Lower leg skin (tissue), 4 donors: ENCODE measurements at places on chromosomes 11 and 22.

- no peak for DNase-seq
Measured at GRCh38 chr11:2794046-2794967, 91.3 kb downstream of the CDKN1C start.

- no peak for DNase-seq
Measured at GRCh38 chr11:65400307-65401072, 14.1 kb downstream of the FRMD8 start.

DNA sequence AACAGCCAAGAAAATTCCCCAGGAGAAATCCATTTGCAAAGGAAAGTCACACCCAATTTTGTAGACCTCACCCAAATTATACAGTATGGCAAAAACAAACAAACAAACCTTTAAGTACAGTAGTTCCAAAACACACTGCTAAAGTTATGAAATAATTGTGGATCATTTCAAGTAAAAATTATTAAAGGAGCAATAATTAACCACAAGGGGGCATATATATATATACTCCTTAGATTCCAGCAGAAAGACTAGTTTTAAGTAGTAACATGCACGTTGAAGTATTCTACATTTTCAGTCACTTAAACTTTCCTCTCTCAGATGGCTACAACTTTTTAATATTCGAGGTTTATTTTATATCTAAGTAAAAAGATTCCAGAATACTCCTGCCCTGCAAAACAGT, 26.8 kb downstream of the RNF141 start:
- DNase-seq, result no peak

DNA sequence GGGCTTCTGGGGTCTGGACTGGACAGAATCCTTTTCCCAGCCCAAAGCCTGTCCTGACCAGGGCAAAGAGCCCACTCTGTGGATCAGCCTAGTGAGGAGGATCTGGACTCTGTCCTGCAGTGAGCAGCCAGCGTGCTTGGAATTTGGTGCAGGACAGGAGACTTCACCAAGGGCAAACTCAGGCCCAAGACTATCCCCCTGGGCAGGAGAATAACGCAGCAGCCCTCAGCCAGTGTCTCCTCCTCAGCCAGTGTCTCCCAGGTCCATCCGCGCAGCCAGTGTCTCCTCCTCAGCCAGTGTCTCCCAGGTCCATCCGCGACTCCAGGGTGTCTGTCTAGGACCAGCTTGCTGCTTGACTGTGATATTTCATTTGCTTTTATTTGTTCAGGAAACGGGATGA, 1334.0 kb downstream of the TBC1D22A start:
- peak; percentile 70 for DNase-seq

GRCh38 chr22:50311606-50312351, 4.3 kb upstream of the PLXNB2 start:
- DNase-seq, result no peak

GRCh38 chr11:45245218-45246045, 40.7 kb downstream of the SYT13 start:
- DNase-seq, result no peak

DNA sequence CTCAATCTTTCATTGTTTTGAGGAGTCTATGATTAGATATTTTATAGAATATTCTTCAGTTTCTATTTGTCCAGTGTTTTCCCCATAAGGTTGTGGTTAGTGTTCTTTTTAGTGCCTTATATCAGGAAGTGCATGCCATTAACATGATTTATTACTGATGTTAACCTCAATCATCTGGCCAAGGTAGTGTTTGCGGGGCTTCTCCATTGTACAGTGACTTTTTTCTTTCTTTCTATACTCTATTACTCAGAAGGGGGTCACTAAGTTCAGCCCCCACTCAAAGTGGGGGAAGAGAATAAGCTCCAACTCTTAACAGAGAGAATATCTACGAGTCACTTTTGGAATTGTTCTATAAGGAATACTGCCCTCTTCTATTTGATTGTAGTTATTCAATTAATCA, 415.8 kb downstream of the DYNC2H1 start:
- no peak for DNase-seq

- no peak for DNase-seq
Measured at GRCh38 chr11:77039491-77040400, 5.5 kb downstream of the B3GNT6 start.

GRCh38 chr11:16166571-16166970, 189.8 kb downstream of the SOX6 start:
- DNase-seq, result no peak

GRCh38 chr22:32754413-32755041, 47.0 kb upstream of the TIMP3 start:
- DNase-seq, result peak; percentile 38

GRCh38 chr11:47186076-47186699, at the start of gene PACSIN3:
Gene PACSIN3 (minus strand): TSS chr11:47186434. CDS start chr11:47182727, 3,707 bp downstream.
- DNase-seq, result no peak

DNA sequence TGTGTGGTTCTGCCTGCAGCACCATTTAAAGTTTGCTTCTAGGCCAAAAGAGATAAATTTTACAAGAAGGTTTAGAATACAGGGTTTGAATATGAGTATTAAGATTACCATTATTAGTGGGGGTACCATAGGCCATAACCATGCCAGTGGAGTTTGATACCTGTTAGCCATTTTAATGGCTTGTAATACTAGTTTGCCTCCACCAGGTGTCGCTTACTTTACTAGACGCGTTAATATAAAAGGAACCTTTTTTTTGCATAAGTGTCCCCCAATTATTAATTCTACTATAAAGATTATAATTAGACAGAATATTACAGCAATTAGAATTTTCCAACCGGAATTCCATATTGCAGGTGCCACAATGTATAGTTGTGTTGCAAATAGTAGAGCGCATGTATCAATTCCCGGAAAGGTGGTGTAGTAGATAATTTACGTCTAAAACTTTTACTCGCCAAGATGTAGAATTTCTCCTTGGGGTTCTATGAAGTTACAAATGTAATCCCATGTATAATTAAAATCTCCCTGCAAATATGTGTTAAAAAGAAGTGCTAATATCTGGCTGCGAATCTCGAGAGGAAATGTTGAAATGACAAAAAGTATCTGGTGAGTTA, 16.1 kb downstream of the MS4A6E start:
- DNase-seq, result no peak

- no peak for DNase-seq
Measured at GRCh38 chr11:118277312-118277711, 13.2 kb upstream of the MPZL2 start.

DNA sequence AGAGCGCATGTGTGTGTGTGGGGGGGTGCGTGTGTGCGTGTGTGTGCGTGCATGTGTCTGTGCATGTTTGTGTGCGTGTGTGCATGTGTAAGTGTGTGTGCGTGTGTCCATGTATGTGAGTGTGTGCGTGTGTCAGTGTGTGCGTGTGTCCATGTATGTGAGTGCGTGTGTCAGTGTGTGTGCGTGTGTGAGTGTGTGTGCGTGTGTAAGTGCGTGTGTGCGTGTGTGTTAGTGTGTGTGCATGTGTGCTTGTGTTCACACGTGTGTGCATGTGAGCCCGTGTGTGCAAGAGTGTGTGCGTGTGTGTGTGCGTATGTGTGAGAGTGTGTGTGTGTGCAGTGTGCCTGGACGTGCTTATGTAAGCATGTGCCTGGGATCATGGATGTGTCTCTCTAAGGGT, 14.7 kb upstream of the APOL6 start:
- no peak for DNase-seq

GRCh38 chr11:134025082-134025429, 43.8 kb upstream of the JAM3 start:
- DNase-seq, result no peak

DNA sequence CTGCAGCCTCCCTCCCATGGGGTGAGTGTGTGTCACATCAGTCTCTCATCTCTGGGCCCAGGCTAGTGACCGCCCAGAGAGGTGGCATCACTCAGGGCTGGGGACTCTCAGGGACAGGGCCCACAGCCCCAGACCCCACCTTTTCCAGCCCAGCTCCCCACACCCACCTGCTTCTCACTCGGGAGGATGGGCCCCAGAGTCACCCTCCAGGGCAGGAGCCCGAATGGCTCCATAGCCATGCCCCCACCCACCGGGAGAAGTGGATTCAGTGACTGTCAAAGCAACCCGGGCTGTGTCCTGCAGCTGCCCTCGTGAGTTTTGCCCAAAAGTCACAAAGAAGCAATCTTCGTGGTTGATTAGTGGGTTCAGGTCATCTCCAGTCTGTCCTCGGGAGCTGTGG, 26.0 kb downstream of the PARVG start:
- peak; percentile 71 for DNase-seq

GRCh38 chr22:36986242-36986821, 32.9 kb downstream of the TST start:
- DNase-seq, result no peak

DNA sequence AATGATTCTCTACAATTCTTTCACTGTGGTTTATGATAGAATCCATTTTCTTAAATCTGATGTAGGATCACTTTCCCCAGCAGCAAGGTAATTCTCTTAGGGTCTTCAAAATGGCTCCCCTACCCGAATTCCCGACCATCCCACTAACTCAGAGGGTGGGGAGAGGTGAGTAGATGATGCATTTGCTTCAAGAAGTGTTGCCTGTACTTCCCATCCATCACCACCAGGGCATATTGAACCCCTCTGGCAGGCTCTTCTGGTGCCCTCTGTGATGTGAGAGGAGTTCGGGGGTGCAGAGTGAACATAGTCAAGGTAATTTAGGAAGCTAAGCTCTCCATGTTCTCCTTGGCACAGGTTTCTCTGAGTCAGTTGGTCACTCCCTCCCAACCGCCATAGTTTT, 52.3 kb downstream of the ZNRF3 start:
- no peak for DNase-seq

- no peak for DNase-seq
Measured at GRCh38 chr11:16160146-16160545, 196.2 kb downstream of the SOX6 start.

DNA sequence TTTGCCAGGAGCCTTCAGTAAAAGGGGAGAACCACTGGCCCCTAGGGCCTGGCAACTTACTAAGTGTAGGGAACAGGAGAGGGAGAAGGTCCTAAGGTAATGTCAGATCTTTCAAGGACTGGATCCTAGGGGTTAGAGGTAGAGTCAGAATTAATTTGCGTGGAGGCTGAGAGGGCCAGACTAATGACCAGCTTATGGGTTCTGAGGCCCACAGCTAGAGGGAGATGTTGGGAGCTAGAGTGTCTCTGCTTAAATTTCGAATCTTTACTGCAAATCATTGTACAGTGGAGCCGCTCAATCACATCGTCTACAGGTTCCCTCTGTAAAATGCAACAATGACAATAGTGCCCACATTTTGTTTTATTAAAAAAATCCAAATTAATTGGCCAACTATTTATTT, 31.4 kb downstream of the CLMP start:
- no peak for DNase-seq

- DNase-seq, result peak; percentile 98
Measured at GRCh38 chr22:37804881-37805809, 2.6 kb upstream of the GCAT start.
